H4 (cell line): ENCODE measurements at places on chromosomes 16 and 17.

GRCh38 chr16:4391631-4392381, 20.2 kb downstream of the VASN start:
- no peak for DNase-seq

- DNase-seq, result no peak
Measured at GRCh38 chr17:57600074-57600473, 145.0 kb downstream of the CCDC182 start.

GRCh38 chr16:16857012-16857411, 478.1 kb downstream of the NPIPA7 start:
- DNase-seq, result no peak

GRCh38 chr17:2691069-2691871, 20.3 kb downstream of the CLUH start:
- DNase-seq, result no peak

DNA sequence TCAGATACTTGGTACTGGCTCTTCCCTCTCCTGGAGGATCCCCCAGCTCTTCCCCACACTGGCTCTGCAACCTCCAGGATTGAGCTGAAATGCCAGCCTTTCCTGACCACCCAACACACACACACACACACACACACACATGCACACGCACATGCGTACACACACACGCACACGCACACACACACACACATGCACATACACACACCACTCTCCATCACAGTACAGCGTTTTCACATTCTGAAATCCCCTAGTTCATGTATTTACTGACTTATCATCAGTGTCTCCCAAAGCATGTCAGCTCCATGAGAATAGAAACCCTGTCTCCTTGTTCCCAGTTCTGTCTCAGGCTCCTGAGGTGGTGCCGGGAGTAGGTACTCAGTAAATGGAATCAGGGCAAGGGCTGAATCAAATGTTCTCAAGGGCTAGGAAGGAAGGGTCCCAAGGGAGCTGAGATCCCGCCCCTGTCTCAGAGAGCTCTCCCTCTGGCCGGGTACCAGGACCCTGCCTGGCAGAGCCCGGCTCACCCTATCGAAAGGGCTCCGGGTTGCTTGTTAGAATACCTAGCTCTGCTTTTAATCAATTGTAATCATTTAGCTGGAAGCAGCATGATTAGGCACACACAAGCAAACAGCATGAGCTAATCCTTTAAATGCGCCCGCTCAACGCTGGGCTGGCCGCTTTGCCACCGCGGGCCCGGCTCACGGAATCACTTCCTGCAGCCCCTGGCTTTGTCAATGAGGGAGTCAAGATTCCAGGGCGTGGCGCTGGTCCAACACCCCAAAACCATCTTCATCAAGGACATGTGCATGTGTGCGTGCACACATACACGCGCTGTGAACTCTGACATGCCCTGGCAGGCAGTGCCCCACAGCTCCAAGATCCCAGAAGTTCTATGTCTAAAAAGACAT, 140.7 kb downstream of the C16orf78 start:
- no peak for DNase-seq

- DNase-seq, result no peak
Measured at GRCh38 chr16:78528265-78528664, 428.8 kb downstream of the WWOX start.

DNA sequence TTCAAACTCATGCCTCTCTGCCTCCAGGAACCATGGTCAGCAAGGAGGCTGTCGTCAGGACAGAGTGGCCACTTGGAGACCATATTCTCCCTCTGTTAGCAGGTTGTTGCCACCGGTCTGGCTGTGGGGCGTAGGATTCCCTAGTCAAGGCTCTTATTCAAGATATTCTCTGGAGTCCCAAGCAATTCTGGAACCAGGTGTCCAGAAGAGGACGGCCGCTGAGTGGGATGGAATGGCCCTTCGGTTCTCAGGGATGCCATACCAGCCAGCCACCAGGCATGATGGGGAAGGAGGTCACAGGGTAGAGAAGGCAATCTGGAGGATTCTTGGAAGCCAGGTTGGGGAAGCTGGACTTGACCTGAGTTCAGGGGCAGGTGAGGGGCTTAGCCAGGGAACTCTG, 173.5 kb downstream of the GSG1L start:
- no peak for DNase-seq

- no peak for DNase-seq
Measured at GRCh38 chr17:3911271-3912053, 4.8 kb downstream of the P2RX1 start.

DNA sequence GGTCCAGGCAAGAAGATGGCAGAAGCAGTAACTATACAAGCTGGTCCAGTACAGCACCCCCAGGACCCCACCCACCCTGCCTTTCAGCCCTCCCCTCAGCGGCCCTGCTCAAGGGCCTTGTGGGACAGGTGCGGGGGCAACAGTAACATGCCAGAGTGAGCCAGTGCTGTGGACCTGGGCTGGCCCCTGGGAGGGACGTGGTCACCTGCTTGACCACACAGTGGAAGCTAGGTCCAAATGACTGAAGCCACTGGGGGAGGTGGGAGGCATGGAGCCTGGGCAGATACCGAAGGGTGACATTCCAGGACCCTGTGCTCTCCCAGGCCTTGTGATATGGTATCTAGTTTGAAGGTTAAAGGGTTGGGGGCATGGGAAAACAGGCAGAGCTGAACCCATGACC, 17.3 kb downstream of the ATP6V0D1 start:
- no peak for DNase-seq

DNA sequence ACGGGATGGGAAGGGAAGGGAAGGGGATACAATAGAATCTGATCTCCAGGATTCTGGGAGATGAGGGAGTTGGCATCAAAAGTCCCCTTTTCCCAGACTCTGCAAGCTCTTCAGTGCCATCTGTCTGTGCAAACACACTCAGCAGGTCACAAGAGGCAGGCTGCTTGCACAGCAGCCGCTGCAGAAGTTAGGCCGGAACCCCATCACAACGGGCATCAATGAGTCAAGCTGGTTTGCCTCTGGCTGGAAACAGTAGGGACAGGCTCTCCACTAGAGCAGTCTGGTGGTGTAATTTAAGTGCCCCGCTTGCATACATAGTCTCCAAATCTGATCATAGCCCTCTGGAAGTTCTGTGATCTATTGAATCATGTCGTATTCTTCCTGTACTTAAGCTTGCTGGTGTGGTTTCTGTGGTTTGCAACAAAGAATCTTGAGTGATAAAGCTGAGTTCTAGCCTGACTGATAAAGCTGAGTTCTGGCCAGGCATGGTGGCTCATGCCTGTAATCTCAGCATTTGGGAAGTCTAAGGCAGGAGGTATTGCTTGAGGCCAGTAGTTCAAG, 33.7 kb upstream of the KDM8 start:
- peak; percentile 94 for DNase-seq

- no peak for DNase-seq
Measured at GRCh38 chr16:85153046-85153445, 40.8 kb upstream of the CIBAR2 start.

- no peak for DNase-seq
Measured at GRCh38 chr17:50945779-50946222, 79.6 kb upstream of the TOB1 start.

- DNase-seq, result no peak
Measured at GRCh38 chr17:9900044-9900594, 5.0 kb downstream of the RCVRN start.

DNA sequence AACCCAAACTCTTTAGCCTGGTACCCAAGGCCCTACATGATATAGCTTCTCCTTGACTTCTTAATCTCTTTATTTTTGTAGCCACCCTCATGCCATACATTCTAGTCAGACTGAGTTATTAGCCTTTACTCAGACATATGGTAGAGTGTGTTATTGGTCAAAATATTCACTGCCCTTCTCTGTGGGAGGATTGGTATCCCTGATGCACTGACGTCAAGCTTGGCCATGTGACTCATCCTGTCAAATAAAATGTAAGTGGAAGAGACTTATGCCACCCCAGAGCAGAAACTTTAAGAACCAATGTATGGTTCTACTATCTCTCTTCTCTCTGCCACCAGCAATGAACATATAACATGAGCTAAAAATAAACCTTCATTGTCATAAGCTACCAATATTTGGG, 12.2 kb upstream of the BEAN1 start:
- no peak for DNase-seq

- DNase-seq, result no peak
Measured at GRCh38 chr17:15257796-15258512, 7.2 kb downstream of the PMP22 start.

- DNase-seq, result no peak
Measured at GRCh38 chr16:1708768-1709180, 2.8 kb downstream of the MAPK8IP3 start.

DNA sequence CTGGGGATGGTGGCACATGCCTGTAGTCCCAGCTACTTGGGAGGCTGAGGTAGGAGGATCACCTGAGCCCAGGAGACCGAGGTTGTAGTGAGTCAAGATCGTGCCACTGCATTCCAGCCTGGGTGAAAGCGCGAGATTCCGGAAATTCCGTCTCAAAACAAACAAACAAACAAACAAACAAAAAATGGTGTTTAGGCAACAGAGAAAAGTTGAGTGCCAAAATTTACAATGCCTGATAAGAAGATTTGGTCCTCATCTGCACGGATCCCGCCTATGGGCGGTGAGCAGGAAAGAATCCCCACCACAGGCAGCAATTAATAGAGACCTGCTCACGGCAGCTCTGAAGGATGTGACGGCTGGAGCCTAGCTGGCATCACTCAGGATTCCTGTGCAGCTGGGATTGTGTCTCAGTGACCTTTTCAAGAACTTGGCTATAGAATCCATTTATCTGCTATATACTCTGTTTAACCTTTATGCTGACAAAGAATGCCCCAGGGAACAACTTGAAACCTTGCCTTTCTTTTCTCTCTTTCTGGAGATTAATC, 14.0 kb upstream of the TEX2 start:
- DNase-seq, result no peak

- no peak for DNase-seq
Measured at GRCh38 chr16:88568710-88569613, 1.2 kb upstream of the ZC3H18 start.

GRCh38 chr17:42779936-42780850, at the start of gene WNK4:
TSS of gene WNK4 (plus strand) at chr17:42780610. CDS start at chr17:42780699, 89 bp downstream.
- no peak for DNase-seq

GRCh38 chr16:62256406-62256805, 220.2 kb upstream of the CDH8 start:
- DNase-seq, result peak; percentile 50

DNA sequence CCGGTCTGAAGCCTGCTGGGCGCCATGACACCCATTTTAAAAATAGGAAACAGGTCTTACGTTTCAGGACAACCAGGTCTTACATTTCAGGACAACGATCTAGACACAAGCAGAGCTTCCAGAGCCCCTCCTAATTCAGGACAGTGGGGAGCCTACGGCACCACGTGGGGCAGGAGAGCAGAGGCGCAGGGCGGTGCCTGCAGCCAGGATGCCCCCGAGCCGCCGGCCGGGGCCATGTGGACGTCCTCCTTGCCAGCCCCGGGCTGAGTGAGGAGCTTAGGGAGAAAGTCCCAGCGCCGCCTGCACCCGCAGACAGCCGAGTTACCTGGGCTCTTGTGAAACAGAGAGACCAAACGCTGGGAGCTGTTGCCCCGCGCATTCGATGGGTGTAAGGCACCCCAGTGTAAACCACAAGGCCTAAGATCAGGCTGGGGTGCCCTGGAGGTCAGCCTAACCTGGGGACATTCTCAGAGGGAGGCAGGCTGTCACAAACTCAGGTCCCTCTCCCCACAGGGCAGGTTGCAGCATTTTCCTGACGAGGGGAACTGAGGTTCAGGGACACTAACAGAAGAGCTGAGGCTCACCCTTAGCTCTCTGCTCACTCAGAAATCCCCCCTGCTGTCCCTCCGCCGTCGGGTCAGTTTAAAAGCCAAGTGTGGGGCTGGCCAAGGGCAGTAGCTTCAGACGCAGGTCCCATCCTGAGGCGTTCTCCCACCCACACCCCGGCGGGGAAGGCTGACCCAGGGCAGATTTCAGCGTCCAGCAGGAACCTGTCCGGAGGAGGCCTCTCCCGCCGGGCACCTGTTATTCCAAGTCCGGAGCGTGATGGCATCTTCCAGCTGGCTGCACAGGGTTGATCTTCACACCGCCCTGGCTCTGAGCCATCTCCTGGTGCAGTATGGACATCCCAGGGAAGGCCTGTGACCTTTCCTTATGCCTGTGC, 1.8 kb upstream of the NOTUM start:
- no peak for DNase-seq

- no peak for DNase-seq
Measured at GRCh38 chr17:29561554-29562517, 5.0 kb downstream of the ABHD15 start.

GRCh38 chr16:84970447-84971127, 40.7 kb downstream of the ZDHHC7 start:
- peak; percentile 81 for DNase-seq

- DNase-seq, result no peak
Measured at GRCh38 chr17:73900516-73900915, 256.3 kb upstream of the SDK2 start.

DNA sequence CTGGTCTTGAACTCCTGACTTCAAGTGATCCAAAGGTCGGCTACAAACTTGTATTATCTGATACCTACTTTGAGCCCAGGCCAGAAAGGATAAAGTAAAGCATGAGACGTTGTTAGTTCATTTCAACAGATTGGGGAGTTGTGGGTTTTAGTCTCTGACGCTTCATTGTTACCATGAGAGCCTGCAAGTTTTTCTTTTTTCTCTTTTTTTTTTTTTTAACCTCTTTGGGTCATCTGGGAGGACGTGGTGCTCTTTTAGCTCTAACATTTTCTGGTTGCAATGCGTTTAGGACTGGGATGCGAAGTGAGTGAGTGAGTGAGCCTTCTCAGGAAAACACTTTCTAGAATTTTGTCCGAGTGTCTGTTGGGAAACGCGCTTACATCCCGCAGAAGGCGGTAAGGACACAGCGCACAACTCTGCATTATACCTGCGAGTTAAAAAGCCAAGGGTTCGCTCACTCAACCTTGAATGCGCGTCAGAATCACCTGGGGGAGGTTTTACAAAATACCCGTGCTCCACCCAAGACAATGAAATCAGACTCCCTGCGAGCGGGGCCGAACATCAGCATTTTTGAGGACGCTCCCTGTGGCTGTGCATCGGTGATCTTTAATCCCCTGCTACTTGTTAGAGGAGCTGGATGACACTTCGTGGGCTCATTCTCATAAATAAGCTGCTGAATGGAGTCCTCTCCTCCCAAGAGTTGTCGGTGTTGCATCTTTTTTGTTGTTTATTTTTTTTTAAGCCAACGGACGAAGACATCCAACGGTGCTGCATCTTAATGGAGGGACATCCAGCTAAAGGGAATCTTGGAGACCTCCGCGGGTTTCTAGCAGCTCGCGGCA, 629 bp upstream of the RNF135 start:
- no peak for DNase-seq

GRCh38 chr16:12545792-12546342, 257.8 kb downstream of the CPPED1 start:
- no peak for DNase-seq

- no peak for DNase-seq
Measured at GRCh38 chr17:75830164-75831031, 13.8 kb downstream of the UNC13D start.

- DNase-seq, result no peak
Measured at GRCh38 chr16:79008869-79009179, 591.7 kb downstream of the MAF start.

DNA sequence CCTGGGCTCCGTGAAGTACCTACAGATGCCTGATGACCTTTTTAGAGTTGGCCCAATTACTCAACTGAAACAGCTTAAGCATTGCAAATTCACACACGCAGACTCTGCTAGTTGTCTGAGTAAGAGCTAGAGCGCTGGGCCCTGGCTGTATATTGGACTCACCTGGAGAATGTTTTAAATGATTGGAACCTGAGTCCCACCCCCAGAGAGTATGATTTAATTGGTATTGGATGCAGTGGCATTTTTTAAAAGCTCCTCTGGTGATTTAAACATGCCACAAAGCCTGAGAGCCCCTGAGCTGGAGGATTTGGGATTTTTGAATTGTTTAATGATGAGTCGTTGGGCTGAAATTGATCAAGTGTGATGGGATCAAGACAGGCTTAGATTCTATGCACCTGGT, 143.9 kb upstream of the SDK2 start:
- DNase-seq, result no peak
